ENCODE measurements at places on chromosomes 7 and 10. TPM values are rescaled to one million over a fixed set of nuclear protein-coding genes. Genes with fewer than 3 reads are reported as not detected.

The HTR7 gene
- not detected for total RNA-seq

The EPHB6 gene
- 29.1 TPM for total RNA-seq

The STAG3 gene
- 24.7 TPM for total RNA-seq

The NEUROG3 gene
- not detected for total RNA-seq

The NPY4R2 gene
- not detected for total RNA-seq

The GBX1 gene
- not detected for total RNA-seq

The NUTM2E gene
- total RNA-seq = 0.67 TPM

The PRTFDC1 gene
- total RNA-seq = 0.46 TPM

The ELN gene
- not detected for total RNA-seq

All from activated CD4-positive, alpha-beta T cell treated with anti-CD3 and anti-CD28 coated beads, Interleukin-2, amount 10 ng/mL, durations not matched to agents 7 days and 5 days (primary cell).